T-helper 2 cell (primary cell): ENCODE measurements at places on chromosomes 7 and 10.

DNA sequence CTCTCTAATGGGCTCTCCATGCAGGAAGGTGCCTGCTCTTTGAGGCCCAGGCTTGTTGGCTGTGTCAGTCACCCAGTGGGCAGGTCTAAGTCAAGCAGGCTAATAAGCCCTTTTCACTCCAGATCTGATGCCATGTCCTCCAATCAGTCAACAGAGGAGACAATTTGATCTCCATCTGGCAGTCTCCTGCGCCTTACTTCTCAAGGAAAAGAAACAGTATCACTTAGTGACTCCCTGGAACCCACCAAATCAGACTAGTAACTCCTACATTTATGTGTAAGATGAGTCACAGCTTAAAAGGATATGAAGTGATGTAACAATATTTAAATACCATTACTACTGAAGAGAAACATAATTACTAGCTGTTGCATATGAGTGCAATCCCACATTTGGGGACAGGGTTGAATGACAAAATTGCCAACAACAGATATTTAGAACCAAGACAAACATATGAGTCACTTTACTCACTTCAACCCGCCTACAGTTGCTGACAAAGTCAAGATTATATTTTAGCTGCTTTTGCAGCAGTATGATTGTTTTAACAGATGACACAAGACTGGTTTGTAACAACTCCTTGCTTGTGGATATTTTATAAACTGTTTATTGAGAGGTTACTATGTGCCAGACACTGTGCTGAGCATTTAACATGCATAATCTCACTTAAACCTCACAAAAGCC is 72.1 kb downstream of the USP6NL start:
- no peak for DNase-seq

DNA sequence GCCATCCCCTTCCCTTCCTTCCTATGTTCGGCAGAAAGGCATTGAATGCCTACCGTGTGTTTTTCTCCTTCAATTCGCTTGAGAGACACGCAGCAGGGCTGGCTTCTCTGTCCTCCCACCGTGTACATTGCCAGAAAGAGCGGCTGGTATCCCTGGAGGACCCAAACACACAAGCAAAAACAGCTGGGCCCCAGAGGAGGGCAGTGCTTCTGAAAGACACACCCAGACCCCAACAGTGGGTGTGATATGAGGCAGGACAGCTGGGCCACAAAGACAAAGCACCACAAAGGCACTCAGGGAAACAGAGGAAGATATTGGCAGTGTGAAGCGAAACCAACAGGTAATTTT is 133.1 kb upstream of the SH2B2 start:
- DNase-seq, result no peak

GRCh38 chr10:130808243-130808642 is 503.3 kb downstream of the TCERG1L start:
- DNase-seq, result no peak

GRCh38 chr7:156585926-156586325 is 54.6 kb upstream of the RNF32 start:
- no peak for DNase-seq

DNA sequence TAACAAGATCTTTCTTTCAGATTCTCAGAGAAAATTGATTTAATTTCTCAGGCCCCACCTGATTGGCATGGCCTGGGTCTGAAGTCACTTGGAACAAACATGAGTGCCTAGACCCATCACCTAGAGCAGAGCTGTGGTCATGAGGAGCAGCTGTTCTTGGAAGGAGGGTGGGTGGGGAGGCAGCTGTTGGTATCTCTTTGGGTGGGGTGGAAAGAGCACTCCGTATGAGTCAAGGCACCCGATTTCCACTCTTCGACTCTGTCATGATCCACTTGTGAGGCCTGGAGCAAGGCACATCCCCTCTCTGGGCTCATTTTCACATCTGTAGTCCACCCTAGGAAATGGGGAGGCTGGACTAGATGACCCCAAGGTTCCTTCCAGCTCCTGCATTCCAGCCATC is 156.7 kb downstream of the C10orf105 start:
- DNase-seq, result no peak

DNA sequence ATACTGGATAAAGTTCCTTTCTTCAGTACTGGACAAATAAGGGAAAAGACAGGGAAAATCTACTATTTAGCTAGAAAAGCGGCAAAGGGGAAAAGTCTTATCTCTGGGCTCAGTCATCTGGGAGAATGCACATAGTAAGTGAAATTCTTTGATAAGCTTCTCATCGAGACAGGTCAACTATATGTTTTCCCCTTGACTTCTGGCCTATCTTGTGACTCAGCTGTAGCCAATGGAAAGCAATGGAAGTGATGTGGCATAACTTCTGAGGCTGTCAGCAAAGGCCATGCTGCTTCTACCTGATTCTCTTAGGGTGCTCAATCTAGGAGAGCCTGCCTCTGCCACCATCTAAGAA is 91.9 kb downstream of the PCGF5 start:
- no peak for DNase-seq

- DNase-seq, result no peak
These were observed 137.5 kb downstream of the SNX10 start for GRCh38 chr7:26429168-26429567.

GRCh38 chr7:130273081-130273932 is 6.6 kb downstream of the CPA2 start:
- no peak for DNase-seq

- DNase-seq, result peak; percentile 82
These were observed 256.4 kb downstream of the CAMK1D start for GRCh38 chr10:12605580-12606405.

- DNase-seq, result no peak
These were observed 106.0 kb upstream of the TRIM24 start for GRCh38 chr7:138354066-138354465.

DNA sequence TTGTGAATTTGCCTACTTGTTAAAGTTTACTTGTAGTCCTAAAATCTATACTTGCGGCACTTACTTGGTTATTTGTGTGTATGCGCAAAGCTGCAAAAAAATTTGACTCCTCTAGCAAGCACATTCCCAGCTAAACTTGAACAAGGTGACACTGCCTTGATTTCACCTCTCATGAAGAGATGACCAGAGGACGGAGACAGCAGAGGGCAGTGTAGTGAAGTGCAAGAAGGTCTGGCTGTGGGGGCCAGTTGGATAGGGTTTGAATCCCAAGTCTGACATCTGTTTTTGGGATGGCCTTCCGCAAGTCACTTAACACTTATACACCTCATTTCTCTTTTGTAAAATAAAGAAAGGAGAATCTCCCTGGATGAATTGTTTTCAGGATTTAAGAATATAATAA is 15.7 kb downstream of the SLK start:
- DNase-seq, result no peak

DNA sequence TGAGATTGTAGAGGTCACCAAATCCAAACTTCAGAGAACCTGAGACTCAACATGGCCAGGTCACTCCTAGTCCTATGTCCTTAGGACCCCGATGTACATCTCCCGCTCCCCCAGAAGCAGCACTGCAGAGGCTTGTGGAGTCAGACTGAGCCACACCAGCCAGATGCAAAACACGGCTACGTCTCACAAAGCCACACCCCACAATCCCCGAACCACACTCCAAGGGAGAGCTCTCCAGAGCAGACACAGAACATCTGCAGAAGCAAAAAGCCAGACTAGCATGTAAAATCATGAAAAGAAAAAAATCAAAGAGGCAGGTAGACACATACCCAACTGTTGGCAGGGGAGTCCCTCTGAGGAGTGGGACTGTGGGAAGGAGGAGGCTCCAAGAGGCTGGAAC is 104.9 kb downstream of the CTBP2 start:
- no peak for DNase-seq

DNA sequence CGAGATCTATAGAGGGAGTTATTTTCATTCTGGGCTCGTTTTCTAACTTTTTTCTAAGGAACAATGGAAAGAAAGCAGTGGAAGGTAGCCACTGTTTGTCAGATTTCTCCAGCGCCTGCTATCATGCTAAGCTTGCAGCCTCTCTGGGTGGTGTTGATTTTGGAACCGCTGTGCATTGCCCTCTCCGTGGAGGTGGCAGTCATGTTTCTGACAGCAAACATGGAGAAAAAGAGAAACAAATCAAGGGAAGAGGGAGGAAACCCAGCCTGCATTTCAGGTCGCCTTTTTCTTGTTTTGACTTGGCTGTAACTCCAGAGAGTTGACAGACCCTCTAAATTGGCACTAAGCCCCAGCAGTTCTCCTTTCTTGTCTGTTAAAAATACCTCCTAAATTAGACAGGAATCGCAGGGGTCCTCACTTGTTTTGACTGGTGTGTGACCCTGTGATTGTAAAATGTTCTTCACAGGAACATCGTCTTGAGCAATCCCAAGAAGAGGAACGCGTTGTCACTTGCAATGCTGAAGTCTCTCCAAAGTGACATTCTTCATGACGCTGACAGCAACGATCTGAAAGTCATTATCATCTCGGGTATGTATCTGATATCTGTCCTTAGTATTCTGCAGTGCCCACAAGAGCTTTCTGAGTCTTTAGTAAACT is 4.8 kb downstream of the ECHDC3 start:
- DNase-seq, result no peak

GRCh38 chr10:132107949-132108877 is 42.5 kb downstream of the JAKMIP3 start:
- no peak for DNase-seq

- DNase-seq, result peak; percentile 19
These were observed 26.2 kb upstream of the ZNF467 start for GRCh38 chr7:149799397-149800168.

DNA sequence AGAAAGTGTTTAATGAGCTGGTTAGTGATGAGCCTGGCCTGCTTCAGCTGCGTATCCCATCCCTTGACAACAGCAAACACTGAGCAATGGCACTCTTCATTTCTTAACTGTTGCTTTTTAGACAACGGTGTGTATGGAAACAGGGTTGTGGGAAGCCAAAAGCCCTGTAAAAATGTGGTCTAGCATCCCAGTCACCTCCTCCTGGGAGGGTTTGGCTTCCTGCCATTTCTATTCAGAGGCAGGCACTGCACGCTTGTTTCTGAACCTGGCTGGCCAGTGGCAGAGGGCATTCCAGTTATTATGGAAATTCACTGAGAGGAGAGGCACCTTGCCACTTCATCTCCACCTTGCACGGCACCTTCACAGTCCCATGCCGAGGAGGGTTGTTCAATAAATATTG is 123.0 kb upstream of the ADARB2 start:
- DNase-seq, result no peak

DNA sequence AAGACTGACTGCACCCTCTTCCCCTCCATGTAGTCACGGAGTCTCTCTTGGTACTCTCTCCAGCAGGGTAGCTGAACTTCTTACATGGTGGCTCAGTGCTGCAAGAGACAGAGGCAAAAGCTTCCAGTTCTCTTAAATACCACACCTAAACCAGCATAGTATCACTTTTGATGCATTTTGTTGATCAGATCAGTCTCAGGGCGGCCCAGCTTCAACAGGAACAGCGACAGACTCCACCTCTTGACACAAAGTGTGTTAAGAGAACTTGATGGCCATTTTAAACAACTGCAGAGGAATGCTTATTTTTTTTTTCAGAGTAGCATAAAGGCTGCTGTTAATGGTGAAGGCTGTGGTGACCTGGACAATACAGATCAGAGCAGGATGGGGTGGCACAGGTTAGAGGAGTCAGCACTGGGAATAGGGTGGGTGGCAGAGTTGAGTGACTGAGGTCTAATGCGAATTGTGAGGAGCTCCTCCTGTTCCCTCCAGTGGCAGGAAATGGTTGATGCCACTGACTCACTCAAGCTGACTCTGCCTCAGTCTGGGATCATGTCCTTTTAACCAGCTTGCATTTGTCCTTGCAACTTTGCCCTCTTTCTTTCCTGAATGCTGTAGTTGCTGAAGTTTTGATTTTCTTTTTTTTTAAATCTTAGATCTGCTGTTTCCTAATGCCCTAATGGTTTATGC is 17.3 kb downstream of the MGAM start:
- no peak for DNase-seq

DNA sequence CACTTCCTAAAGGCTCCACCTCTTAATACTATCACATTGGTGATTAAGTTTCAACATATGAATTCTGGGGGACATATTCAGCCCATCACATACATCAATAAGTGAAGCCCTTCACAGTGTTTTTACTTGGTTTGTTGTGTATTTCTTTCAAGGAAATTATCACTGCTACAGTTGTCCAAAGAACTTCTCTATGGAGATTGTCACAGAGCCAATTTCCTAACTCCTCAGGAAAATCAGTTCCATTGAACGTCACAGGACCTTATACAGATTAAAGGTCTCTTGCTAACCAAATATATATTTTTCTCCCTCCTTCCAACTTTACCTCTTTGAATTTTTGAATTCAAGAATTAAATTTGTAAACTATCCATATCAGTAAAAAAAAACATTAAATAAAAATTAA is 114.3 kb downstream of the LRRN3 start:
- DNase-seq, result no peak

GRCh38 chr10:108132303-108132702 is 967.8 kb upstream of the SORCS1 start:
- no peak for DNase-seq

DNA sequence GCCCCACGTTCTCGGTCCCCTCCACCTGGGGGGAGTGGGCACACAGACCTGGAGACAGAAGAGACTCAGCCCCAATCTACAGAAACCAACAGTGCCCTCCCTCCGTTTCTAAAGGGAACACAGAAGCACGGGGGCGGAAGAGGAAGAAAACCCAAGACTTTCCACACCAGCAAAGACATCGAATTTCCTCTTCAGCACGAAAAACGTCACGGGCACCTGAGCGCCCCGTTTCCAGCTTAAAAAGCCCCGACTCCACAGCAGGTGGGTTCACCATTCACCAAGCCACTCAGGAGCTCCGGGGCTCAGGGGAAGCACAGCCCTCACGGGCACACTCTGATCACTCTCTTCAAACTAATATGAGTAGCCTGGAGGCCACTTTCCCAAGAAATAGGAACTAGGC is 19.6 kb downstream of the NUDT1 start:
- DNase-seq, result no peak

- no peak for DNase-seq
These were observed 105.3 kb upstream of the FAM20C start for GRCh38 chr7:87047-87446.

GRCh38 chr10:90306187-90306586 is 551.7 kb downstream of the HTR7 start:
- no peak for DNase-seq

- DNase-seq, result no peak
These were observed 29.4 kb upstream of the MBL2 start for GRCh38 chr10:52801947-52802346.

DNA sequence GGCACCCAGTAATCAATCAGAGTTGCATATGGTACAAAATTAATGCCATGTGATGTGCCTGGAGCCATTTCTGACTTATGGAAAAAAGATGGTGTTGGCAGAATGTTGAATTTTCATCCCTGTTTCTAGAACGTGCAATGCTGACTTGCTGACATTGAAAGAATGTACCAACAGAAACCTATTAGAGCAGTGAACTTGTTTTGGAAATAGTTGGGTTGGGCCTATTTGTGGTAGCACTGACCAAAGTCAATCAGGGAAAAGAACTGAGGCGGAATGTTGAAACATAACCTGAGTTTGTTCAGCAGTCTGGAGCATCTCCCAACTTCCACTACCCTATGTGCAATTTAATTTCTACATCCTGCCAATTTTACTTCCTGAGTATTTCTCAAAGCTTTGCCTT is 11.7 kb upstream of the KIAA1217 start:
- no peak for DNase-seq

GRCh38 chr7:17495655-17496394 is 197.4 kb downstream of the AHR start:
- no peak for DNase-seq

DNA sequence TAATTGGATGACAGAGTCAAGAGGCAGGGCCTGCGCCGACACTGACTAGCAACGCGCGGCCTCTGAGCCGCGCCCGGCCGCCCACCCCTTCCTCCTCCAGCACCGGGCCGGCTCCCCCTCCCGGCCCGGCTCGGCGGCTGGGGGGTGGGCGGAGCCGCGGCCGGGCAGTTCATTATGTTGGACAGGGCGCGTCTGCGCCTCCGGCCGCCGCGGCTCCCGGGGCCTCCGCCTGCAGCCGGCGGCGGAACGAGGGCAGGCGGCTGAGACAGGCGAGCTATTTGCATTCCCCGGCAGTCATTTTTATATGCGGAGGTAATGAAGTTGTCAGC is 106.7 kb downstream of the SNX10 start:
- DNase-seq, result peak; percentile 24
